ENCODE measurements at places on chromosomes 7 and 10. TPM values are rescaled to one million over a fixed set of nuclear protein-coding genes. Genes with fewer than 3 reads are reported as not detected.

The PON3 gene
- 13.5 TPM for polyA plus RNA-seq

The TMEM176B gene
- polyA plus RNA-seq, result 18.3 TPM

The TRIM56 gene
- 25.9 TPM for polyA plus RNA-seq

DNA sequence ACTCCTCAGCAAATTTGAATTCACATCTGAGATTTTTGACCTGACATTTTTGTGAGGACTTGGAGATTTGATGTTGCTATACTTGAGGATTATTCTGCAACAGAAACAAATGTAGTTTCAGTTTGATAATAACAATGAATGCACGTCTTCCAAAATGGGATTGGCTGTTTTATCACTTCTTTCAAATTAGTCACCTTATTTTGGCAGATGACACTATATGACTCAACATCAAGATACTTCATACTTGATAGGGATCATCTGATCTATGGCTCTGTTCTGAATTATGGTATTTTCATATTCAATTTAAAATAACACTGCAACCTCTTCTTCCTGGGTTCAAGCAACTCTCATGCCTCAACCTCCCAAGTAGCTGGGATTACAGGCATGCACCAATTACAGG, 24.2 kb downstream of the ARL5B start:
- no peak for DNase-seq

- DNase-seq, result no peak
Measured at GRCh38 chr7:27116962-27117886, 13.3 kb downstream of the HOXA4 start.

Measured in left lung (tissue), 14 donors.